ENCODE measurements at places on chromosomes 16 and 17.
A peak's percentile ranks its signal among the peaks of the same experiment; 100 is the strongest.

DNA sequence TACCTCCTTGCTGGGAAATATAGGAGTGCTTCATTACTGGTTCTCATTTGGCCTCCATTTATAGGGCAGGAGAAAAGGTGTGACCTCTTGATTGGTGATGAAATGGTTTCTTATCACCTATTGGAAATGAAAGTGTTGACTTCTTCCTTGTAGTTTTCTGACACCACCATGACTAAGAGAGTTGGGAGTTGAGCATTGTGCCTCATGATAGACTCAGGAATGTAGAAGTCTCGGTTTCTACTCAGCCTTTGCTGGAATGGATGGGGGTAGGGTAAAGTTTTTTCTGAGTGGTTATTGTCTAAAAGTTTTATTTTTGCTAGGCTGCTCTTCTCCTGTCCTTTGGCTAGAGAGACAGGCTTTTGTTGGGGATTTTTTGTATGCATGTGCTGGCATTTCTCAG is 117.4 kb downstream of the PHKB start:
- DNase-seq = no peak

GRCh38 chr17:40582328-40582901 is 17.1 kb upstream of the CCR7 start:
- no peak for DNase-seq

DNA sequence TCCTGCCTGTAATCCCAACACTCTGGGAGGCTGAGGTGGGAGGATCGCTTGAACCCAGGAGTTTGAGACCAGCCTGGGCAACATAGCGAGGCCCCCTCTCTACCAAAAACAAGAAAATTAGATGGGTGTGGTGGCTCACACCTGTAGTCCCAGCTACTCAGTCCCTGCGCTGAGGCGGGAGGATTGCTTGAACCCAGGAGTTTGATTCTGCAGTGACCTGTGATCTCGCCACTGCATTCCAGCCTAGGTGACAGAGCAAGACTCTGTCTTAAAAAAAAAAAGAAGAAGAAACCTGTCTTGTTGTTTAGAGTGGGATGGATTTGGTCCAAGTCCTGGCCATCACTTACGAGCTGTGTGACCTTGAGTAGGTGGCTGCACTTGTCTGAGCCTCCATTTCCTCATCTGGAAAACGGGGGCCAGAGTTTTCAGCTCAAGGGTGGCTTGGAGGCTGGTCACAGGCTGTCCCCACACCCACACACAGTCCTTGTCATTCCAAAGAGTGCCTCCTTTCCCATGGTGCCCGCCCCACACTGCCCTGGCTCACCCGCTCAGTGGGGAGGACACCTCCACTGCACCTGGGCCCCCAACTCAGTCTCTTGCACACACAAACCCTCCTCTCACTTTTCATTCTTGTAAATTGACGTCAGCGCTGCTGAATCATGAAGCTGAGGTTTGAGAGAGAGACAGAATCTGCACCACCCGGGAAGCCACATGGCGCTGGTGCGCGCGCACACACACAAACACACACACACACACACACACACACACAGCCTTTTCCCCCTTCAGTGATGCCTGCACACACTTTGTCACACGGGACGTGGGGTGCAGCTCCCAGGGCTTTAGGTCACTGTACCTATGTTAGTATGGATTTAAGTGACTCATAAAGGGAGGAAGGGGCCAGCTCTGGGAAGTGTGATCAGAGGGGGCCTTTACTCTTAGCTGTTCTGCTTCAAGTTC is 4.2 kb downstream of the SOCS1 start:
- DNase-seq = no peak

DNA sequence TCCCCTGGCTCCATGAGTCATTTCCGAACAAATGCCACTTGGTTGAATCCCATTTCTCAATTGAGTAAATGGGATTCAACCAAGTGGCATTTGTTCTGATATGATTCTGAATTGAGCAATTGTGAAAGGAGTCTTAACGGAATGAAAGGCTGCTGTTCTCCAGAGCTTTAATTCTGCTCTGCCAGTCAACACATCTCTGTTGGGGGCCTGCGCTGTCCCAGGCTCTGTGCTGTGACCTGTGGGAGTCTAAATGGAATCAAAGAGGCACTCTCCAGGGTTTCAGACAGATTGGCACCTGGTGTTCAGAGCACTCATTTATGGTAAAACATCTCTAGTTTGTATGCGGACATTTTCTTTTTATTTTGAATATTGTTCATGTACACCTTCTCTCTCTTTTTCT is 126.2 kb downstream of the WSCD1 start:
- DNase-seq = no peak

GRCh38 chr16:17836868-17837602 is 366.3 kb upstream of the XYLT1 start:
- DNase-seq = no peak

- no peak for DNase-seq
Measured at GRCh38 chr17:75490173-75490743, 25.1 kb downstream of the CASKIN2 start.

- DNase-seq = no peak
Measured at GRCh38 chr17:80749611-80750010, 205.0 kb downstream of the RPTOR start.

DNA sequence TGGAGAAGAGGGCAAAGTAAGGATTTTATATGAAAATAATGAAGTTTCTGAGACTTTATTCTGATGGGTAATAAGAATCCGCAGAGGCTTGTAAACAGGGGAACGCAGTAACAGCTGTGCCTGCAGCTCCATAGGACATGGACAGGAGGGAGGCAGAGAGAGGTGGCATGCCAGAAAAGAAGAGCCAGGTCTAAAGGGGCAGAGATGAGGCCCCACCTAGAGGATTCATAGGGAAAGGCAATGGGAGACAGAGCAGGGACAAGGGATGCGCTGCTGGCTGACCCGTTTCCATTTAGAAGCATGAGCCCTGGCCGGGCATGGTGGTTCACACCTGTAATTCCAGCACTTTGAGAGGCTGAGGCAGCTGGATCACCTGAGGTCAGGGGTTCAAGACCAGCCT is 340.3 kb upstream of the CDH5 start:
- DNase-seq = no peak

- no peak for DNase-seq
Measured at GRCh38 chr16:80189476-80190175, 351.2 kb upstream of the DYNLRB2 start.

DNA sequence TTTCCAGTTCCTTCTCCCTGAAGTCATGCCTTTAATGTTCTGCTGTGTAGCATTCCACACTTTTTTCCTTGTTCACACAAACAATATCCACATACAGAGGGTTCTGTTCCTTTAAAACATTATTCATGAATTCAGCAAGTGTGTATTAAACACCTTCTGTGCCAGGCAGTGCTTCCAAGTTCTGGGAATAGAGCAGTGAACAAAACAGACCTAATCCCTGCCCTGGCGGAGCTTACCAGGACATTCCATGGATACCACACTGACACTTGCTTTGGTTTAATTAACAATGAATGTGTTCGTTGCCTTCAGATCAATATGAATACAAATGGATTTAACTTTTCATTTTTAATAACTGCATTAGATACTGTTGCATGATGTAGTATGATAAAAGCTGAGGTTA is 57.9 kb upstream of the CLEC19A start:
- peak; percentile 15 for DNase-seq

GRCh38 chr17:8713878-8714277 is 30.8 kb downstream of the CCDC42 start:
- no peak for DNase-seq

DNA sequence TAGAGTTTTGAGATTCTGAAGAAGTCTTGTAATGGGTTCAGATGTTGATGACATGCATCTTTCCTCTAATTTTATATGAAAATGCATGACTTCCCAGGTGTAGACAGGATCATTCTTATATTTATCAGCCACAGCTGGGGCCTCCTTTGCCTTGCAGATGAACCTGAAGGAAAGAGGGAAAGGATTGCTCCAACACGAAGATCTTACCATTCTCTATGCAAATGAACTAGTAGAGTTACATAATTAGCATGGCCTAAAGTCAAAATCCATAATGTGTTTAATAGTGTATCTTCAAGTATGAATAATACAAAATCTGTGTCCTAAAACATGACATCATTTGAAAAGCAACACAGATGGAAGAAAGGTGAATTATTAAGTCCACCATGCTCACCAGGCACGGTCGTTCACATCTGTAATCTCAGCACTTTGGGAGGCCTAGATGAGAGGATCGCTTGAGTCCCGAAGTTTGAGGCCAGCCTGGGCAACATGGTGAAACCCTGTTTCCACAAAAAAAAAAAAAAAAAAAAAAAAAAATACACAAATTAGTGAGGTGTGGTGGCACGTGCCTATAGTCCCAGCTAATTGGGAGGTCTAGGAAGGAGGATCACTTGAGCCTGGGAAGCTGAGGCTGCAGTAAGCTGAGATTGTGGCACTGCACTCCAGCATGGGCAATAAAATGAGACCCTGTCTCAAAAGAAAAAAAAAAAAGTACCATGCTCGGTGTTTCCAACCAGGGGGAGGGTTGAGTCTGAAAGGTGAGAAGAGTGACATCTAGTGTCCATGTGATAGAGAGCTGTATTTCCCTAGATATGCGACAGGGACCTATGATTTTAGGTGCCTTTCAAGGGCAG is 6.3 kb downstream of the VWA3A start:
- no peak for DNase-seq

DNA sequence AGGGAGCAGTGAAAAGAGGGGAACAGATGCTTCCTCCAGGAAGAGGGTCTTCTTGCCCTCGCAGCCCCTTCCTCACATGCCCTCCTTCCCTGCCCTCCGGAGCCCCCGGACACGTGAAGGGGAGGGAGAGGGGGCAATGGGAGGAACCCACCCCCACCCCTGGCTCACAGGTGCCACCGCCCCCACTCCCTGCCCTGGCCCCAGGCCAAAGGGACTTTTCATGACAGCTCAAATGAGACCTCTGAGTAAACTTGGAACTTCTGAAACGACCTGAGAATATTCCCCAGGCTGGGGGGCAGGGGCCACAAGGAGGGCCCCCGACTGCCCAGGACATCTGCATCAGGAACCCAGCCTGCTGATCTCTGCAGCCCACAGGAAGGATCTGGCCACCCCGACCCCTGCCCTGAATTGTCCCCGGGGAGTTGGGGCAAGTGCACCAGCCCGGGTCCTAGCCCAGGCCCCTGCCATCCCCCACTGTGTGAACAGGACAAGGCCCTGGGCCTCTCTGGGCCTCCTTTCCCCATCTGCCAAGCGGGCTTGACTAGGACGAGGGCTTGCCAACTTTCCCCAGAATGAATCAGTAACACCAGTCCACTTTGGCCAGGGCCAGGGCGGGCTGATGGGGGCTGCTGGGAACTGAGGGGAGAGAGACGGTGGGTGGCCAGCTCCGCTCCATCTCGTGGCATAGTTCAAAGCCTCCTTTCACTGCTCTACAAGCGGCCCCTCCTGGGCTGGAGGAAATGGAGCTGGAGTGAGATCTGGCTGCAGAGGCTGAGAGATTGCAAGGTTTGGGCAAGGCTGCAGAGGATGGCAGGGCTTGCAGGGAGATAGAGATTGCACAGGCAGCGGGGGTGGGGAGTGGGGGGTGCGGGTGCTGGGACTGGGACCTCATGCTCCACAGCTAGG is 3.8 kb downstream of the IL21R start:
- no peak for DNase-seq
